ENCODE measurements at places on chromosomes 11 and 22.

DNA sequence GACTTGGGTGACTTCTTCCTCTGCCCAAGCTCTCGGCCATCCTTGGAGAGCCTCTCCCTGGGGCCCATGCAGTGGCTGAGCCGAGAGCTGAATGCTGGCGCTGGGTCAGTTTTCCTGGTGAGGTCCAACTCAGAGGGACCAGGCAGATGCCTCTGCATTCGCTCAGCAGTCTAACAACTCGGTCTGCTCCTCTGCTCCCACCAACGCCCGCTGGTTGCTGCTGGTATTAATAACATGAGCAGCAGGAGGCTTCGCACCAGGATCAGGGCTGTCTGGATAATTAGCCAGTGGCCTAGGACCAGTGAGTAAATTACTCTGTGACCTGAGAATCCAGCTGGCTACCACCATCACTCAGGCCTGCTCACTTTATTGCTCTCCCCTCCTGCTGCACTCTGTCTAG, 77.7 kb upstream of the FAM181B start:
- no peak for DNase-seq

DNA sequence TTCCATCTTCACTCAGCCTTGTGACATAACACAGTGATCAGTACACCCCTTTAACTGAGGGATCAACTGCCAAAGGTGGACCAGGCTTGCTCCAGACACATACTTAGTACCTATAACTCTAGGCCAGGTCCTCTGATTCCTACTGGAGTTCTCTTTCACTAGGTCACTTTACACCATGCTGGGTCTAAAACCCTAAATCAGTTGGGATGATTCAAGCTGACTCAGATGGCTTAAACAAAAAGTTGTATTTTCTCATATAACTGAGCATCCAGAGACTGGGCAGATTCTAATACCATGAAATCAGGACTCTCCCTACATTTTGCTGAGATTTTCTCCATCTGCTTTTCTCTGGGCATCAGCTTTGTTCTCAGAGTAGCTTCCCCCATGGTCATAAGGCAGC, 26.0 kb upstream of the FLI1 start:
- DNase-seq, result no peak

- no peak for DNase-seq
Observed at GRCh38 chr11:108319541-108320145, 96.8 kb downstream of the ATM start.

GRCh38 chr11:88183233-88183632, 8.0 kb upstream of the RAB38 start:
- DNase-seq, result no peak

Measured in non-pigmented ciliary epithelial cell (primary cell).